NCI-H146 (cell line): ENCODE measurements at places on chromosomes 16 and 17.

- DNase-seq: no peak
Observed at GRCh38 chr16:2331199-2331930, 9.2 kb downstream of the ABCA3 start.

DNA sequence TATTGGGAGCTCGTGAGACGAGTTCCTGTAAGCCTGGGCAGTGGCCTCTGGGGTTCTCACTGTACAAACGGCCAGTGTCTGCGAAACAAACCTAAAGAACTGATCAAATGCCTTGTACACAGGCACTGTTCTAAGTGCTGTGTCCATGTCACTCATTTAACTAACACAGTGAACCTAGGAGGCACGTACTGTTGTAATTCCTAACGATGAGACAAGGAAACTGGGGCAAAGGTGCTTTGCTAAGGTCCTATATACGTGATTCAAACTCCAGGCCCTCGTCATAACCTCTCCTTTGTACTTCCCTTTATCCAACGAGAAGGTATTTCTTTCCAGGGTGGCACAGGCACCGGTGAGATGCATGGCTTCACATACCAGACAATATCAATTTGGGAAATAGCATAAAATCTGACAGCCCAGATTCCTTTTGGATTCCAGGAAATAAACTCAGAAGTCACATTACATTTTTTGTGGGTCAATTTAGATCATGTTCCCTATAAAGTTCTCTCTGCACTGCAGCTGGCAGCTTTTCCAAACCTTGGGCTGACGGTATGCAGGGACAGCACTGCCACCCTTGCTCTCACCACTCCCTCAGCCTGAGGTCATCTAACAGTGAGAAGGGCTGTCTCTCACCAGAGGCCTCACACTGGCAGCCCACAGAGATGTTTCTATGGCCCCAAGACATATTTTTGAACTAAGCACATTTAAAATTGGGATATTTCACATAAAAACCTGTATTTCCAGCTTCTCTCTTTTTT lies 18.3 kb downstream of the GLYR1 start:
- no peak for DNase-seq

DNA sequence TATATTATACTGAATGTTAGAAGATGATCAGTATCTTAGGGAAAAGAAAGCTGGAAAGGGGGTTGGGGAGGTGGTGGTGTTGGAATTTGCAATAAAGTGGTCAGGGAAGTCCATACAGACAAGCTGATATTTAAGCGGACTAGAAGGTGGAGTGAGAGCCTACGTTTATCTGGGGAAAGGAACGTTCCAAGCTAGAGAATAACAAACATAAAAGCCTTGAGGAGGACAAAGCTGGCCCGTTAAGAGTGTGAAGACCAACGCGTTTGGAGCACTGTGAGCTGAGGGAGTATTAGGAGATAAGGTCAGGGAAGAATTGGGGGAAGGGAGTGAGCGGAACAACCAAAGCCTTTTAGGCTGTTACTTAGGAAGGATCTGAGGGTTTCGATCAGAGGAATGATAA lies 1.4 kb downstream of the DDX42 start:
- DNase-seq: no peak

GRCh38 chr16:27756206-27756970 lies 206.4 kb downstream of the KATNIP start:
- no peak for DNase-seq

- DNase-seq: no peak
Observed at GRCh38 chr17:1553354-1554266, 9.0 kb downstream of the PITPNA start.

- no peak for DNase-seq
Observed at GRCh38 chr17:43129671-43130010, 4.5 kb upstream of the BRCA1 start.
